Fibroblast of skin of back (primary cell): ENCODE measurements at places on chromosomes 16 and 17.

- DNase-seq = peak; percentile 45
Observed at GRCh38 chr17:82287868-82288801, 14.6 kb upstream of the CSNK1D start.

GRCh38 chr17:77391668-77392375 lies 251.1 kb downstream of the SEC14L1 start:
- DNase-seq = peak; percentile 99

- DNase-seq = no peak
Observed at GRCh38 chr17:76200354-76200753, 39.9 kb downstream of the RNF157 start.

DNA sequence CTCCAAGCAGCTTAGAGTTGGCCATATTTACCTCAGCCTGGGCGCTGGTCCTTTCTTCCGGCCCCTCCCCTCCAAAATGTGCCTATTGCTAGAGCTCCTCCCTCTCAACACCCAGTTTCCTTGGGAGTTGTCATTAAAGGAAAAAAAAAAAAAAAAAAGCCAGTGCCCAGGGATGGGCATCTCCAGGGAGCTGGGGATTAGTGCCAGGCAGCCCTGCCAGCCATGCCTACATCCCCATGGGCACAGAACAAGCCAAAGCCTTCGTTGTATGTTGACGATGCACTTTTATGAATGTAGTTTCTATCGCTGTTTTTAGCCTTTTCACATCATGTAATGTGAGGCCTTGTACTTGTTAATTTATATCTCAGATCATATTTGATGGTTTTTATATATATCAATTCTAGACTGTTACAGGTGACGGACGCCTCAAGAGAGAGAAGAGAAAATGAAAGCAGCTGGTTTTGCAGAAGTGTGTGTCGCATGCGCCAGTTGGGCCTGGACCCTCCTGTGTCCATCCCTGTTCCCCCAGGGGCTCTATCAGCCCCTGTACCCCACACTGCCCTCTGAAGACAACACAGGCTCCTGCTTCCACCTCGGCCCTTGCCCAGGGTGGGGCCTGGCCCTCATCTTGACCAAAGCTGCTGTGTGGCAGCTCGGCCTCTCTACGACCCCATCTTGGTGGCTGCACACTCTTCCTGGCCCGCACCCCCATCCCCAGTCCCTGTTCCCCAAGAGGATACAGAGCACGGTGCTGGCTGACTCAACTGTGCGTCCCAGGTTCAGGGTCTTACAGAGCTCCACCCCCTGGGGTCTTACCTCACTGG lies 4.8 kb downstream of the LIMD2 start:
- DNase-seq = no peak

DNA sequence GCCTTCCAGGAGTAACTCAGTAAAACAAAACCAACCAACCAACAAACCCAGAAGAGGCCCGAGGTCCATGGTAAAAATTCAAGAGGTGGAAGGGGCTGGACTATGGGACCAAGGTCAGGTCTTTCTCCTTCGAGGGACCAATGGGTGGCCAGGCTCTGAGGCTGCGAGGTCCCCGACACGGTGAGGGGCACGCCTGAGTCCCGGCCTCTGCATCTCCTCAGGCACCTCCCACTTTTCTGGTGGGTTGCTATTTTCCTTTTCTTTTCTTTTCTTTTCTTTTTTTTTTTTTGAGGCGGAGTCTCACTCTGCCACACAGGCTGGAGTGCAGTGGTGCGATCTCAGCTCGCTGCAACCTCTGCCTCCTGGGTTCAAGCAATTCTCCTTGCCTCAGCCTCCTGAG lies 18.0 kb downstream of the CD7 start:
- no peak for DNase-seq

GRCh38 chr17:58517378-58517927 lies 3.0 kb upstream of the MTMR4 start:
- DNase-seq = no peak
